ENCODE measurements at places on chromosomes 1 and 21. TPM values are rescaled to one million over a fixed set of nuclear protein-coding genes. Genes with fewer than 3 reads are reported as not detected.

GRCh38 chr1:31798433-31799195, 17.2 kb downstream of the SPOCD1 start:
- no peak for DNase-seq
- H3K36me3 ChIP-seq, result no peaks in the 10 kb centered on the region
- H3K4me3 ChIP-seq, result no peak overlapping the region

DNA sequence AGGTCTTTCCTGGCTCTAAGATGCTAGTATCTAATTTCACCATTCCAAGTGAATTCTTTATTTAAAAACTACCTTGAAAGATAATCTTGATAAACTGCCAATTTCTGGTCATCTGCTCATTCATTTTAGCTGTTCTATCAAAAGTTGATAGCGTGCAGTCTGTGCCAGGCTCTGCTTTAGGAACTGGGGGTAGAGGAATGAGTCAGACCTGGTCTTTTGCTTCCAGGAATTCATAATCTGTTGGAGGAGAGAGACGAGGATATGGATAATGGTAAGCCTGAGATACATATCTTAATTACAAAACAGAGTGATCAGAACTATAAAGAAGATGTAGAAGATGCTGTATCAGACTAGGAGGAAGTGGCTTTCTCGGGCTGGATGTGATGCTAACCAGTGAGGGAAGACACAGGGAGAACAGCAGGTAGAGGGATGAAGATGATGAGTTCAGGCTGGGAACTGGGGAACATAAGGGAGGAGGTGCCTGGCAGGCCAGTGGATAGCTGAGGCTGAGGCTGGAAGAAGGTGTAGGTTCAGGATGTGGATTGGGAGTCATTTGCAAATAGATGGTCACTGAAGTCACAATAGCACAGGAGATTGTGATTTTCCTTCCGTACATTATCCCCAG, 12.3 kb upstream of the PHC2 start:
- H3K27me3 ChIP-seq, result peaks cover 23% of the 10 kb centered on the region
- H3K4me1 ChIP-seq, result no peaks in the 10 kb centered on the region
- no peaks in the 10 kb centered on the region for H3K36me3 ChIP-seq
- no peak overlapping the region for H3K4me3 ChIP-seq
- H3K27ac ChIP-seq, result no peak overlapping the region

- no peaks in the 10 kb centered on the region for H3K27me3 ChIP-seq
- no peak overlapping the region for H3K4me3 ChIP-seq
- no peak overlapping the region for H3K27ac ChIP-seq
- DNase-seq, result no peak
- no peaks in the 10 kb centered on the region for H3K36me3 ChIP-seq
- no peaks in the 10 kb centered on the region for H3K4me1 ChIP-seq
Observed at GRCh38 chr1:245867738-245868137, 639.3 kb downstream of the SMYD3 start.

APP gene
- 5.9 TPM for polyA plus RNA-seq

HUNK gene
- not detected for polyA plus RNA-seq
